Stimulated activated CD8-positive, alpha-beta memory T cell treated with anti-CD3 and anti-CD28 coated beads, Interleukin-12 subunit alpha, Interleukin-12 subunit beta, amount 100 ng/mL, for 1 hour (primary cell): ENCODE measurements at places on chromosomes 3 and 15.

- DNase-seq = no peak
Measured at GRCh38 chr3:21158861-21159542, 592.0 kb downstream of the ZNF385D start.

- no peak for DNase-seq
Measured at GRCh38 chr3:54826251-54826691, 101.6 kb downstream of the LRTM1 start.

- no peak for DNase-seq
Measured at GRCh38 chr3:169930843-169931242, 19.5 kb downstream of the SAMD7 start.

DNA sequence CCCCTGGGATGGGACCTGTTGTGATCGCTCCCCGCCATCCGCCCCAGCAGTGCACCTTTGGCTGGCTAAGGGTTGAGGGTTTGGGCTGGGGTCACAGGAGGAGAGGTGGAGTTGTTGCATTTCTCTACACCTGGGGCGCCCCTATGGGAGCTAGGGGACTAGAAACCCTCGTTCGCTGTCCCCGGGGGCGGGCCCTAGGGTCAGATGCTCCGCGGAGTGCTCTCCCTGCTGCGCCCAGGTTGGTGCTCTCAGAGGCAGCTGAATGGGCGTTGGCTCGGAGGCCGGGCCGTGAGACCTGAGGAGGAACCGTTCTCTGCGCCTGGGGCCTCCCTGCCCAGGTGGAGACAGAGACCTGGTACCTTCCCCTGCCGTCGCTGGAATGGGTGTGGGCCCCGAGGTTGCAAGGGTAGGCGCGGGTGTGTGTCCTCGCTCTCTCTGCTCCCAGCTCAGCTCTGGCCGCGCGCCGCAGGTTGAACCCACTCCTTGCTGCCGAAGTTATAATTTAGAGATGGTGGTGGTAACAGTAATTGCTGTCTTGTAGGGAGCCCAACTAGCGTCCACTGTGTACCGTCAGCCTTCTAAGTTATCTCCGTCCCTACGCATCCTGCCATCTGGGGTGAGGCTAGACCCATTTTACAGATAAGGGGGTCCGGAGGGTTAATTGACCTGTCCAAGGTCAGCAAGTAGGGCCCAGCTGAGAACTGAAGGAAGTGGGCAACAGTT lies 965 bp downstream of the FLNB start:
- DNase-seq = no peak

DNA sequence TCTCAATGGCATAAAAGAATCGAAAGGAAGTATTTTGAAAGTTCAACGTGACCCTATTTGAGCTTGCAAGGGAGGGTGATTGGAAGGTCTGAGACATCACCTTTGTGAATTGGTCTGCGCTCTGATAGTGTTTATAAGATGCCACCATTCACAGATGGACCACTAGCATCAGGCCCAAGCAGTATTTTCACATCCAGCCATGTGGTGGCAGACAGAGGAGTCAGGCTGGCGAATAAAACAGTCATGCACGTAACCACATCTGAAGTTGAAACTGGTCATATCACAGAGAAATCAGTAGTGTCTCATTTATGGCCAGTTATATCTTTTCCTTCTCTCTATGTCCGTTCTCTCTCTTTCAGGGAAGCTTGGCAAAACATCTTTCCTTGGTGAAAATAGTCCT lies 170.1 kb upstream of the ONECUT1 start:
- DNase-seq = no peak

DNA sequence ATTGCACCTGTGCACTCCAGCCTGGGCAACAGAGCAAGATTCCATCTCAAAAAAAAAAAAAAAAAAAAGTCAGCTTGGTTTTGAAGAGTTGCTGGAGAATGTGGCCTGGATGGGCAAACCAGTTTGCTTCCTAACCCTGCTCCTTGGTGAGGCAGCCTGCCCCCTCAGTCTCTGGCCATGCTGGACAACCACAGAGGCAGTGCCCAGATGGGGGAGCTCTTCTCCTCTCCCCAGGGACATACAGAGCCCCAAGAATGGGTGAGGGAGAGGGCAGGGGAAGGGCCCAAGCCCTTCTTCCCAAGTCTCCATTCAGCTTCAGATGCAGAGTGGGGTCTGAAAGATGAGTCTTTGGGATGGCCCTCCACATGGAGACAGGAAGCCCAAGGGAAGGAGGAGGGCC lies 27.9 kb downstream of the CD276 start:
- no peak for DNase-seq

DNA sequence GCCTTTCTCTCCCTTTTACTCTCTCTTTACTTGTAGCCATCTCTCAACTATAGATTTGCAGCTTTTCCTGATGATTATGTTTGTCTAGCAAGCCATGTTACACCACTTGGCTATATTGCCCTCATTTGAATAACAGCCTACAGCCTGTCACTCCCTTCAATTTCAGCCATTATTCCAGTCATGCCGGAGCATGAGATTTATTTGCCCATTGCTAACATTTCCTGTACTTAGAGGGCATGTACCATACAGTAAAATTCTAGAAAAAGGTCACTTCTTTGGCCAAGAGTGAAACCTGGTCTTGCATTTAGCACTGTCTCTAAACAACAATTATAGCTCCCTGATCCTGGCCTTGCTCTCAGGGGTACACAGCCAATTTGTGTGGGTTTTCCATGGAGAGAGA lies 221.7 kb upstream of the TMC3 start:
- DNase-seq = no peak

GRCh38 chr15:62740141-62741004 lies 302.2 kb upstream of the TPM1 start:
- DNase-seq = no peak

- DNase-seq = no peak
Measured at GRCh38 chr3:53411371-53411770, 64.0 kb upstream of the DCP1A start.

GRCh38 chr3:50671331-50671730 lies 3.4 kb upstream of the DOCK3 start:
- no peak for DNase-seq

DNA sequence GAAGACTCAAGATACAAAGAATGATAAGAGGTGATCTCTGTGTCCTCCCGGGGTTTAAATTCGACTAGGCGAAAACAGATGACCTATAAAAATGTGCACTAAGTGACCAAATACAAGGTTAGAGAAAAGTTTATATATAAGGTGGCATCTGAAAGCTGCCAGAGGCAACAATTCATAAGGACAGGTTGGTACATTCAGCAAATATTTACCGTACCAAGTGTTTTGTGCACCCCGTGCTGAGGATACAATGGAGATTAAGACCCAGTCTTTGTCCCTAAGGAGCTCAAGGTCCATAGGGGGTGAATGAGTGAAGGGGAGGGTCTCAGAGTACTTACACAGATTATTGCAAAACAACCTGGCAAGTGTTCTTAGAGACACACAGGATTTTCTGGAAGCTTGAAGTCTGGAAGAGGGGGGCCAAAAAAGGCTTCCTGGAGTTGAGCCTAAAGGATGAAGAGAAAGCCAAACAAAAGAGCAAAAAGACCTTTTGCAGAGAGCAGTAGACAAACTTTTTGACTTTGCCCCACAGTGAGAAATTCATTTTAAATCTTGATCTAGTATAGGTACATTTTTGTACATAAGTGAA lies 71.4 kb upstream of the LRIG1 start:
- no peak for DNase-seq

GRCh38 chr3:81029861-81030260 lies 731.6 kb downstream of the GBE1 start:
- DNase-seq = no peak

DNA sequence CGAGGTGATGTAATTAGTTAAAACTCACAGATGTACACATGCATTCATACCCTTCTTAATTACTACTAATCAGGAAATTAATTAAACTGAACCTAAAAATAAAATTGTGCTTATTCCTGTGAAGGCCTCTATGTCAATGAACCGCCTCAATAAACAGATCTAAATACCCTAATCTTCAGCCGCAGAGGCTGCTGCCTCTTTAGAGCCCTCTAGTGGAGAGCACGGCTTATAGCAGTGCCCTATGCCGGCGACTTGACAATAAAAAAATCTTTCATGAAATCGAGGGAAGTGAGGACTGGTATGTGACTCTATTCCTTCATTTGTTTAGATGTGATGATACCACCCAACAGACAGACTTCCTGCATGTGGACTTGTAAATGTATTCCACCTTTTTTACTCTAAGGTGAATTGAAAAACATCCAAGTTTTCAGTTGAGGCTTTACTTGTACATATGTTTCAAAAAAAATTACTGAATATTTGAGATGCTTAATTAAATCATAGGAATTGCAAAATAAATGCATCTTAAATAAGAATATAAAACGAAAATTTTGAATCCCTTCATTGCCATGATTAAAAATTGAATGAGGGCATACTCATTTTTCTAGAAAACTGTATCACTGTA lies 8.3 kb upstream of the EPHA3 start:
- DNase-seq = no peak

GRCh38 chr15:67024998-67025368 lies 40.4 kb upstream of the SMAD3 start:
- DNase-seq = no peak

GRCh38 chr3:23162934-23163333 lies 40.2 kb upstream of the UBE2E2 start:
- no peak for DNase-seq

DNA sequence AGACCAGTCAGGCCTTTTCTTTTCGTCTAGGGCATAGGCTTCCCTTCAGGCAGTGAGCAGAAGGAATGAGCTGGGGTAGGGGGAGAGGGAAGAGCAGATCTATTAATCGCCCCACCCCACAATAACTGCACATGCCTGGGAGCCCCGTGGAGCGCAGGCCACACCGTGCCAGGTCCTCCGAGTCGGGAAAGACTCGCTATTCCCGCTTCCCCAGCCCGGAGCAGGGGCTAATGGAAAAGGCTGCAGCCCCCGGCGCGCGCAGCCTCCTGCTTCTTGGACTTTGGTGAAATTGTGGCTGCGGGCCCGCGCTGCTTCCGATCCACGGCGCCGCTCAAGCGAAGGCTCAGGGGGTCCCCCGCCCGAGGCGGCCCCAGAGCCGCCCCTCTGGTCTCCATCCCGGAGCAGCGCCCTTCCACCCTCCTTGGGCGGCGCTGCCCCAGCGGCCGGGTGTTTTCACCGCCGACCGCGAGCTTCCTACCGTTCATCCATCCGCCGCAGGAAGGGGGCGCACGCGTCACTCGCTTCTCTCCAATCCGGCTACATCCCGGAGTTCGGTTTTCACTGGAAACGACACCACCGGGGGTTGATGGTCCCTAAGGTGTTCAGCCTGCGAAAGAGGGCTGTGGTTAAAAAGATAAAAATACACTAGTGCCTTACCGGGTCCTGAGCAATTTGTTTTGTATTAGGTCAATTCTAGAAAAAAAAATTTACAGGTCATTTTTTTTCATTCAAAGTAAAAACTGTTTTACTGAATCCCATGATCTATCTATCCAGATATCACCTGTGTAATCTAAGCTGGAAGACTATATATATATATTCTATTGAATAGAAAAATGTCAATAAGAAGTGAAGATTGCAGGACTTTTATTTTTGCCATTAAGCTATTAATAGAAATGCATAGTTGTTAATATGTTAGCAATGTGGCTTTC lies 4.4 kb upstream of the SYNM start:
- DNase-seq = no peak

- DNase-seq = no peak
Measured at GRCh38 chr15:101388046-101388445, 93.0 kb upstream of the SNRPA1 start.

GRCh38 chr3:139636511-139636910 lies 41.3 kb downstream of the NMNAT3 start:
- DNase-seq = no peak

- DNase-seq = no peak
Measured at GRCh38 chr15:28117432-28117990, 18.4 kb upstream of the OCA2 start.

- DNase-seq = no peak
Measured at GRCh38 chr3:62798000-62798399, 77.2 kb downstream of the CADPS start.

GRCh38 chr3:170081079-170081741 lies 43.4 kb downstream of the GPR160 start:
- DNase-seq = no peak

GRCh38 chr15:56820333-56820732 lies 87.0 kb upstream of the ZNF280D start:
- DNase-seq = no peak

DNA sequence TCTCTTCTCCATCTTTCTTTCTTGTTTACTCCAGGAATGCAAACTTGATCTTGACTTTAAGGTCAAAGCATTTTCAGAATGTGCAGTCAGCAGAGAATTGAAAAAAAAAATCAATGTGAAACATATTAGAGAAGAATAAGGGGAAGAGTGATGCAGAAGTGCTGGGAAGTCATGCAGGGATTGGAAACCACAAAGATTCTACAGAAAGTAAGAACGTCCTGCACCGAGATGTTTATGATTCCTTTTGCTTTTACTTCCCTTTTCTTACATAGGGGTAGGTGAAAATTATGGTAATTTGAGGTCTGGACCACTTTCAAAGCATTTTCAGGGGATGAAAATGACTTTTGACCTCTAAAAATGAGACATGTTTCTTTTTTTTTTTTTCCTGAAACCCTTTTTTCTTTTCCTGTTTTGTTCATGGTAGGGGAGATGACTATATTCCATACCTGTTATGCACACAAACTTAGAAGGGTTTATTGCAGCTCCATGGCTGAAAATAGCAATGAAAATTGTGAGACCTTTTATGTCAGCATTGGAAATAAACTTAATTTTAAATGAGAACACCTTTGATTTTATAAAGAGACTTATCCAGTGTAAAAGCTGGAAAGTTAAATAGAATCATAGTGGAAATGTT lies 623.5 kb upstream of the TBL1XR1 start:
- no peak for DNase-seq

DNA sequence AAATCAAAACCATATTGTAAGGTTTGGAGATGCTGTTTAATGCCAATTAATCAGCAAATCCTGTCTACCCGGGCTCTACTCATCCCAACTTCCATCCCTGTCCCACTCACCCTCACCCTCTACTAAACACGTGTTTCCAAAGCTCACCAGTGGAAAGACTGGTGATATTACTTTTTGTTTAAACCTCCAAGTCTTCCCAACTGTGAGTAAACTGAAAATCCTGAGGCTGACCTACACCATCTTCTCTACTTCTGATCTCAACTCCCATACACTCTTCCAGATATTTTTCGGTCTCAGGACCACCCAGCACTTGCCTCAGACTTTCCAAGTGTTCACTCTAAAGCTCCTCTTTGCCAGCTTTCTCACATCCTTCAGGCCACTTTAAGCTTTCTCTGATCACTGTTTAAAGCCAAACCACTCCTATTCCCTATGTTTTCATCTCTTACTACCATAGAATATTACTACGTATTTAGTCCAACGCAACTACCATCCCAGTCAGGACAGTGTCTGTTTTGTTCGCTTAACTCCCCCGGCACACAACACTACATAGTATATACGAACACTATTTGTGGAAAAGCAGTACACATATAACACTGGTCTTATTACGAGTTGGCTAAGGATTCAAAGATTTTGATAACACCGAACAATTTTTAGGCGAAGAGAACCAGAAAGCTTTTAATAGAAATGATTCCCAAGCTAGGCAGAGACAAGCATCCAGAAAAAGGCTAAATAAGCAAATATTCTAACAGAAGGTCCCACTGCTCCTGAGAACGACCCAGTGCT lies 684 bp downstream of the RPL4 start:
- DNase-seq = no peak

GRCh38 chr3:187019542-187020072 lies 89.3 kb downstream of the ST6GAL1 start:
- DNase-seq = no peak

GRCh38 chr3:37308247-37308646 lies 133.9 kb upstream of the LRRFIP2 start:
- no peak for DNase-seq
